ENCODE measurements at places on chromosomes 4 and X. TPM values are rescaled to one million over a fixed set of nuclear protein-coding genes. Genes with fewer than 3 reads are reported as not detected.

DNA sequence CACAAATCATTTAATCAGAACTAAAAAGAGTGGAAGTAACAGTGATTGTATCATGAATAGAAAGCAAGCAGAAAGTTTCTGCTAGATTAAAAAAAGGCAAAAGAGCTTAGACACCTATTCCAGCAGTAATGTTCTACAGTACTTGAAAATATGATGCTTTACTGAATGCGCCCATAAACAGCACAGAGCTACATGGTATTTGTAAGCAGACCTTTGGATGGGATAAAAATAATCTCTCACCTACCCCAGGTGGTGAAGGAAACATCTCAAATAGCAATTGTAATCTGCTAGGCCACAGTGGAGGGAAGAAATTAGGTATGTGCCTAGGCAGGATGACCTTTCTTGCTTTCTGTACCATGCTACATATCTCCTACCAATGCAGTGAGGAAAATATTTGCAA lies 280.9 kb upstream of the PRKX start:
- DNase-seq, result no peak

- no peak for DNase-seq
Observed at GRCh38 chr4:99389606-99390005, 37.1 kb upstream of the ADH1C start.

DNA sequence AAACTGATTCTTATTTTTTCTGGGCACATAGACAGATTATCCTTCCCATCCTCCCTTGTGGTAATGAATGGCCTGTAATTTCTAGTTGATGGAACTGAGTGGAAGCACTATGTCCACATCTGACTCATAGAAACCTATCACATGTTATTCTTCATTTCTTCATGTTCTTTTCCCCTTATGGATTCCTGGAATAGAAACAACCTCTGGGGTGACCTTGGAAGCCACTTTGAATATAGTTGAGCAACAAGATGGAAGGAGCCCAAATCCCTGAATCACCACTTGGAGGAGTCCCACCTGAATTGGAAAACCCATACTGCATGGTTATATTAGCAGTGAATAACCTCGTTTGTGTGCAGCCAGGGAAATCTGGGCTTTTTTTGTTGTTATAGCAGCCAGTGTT lies 137.8 kb downstream of the MID1IP1 start:
- no peak for DNase-seq

The FABP2 gene
- not detected for total RNA-seq

DNA sequence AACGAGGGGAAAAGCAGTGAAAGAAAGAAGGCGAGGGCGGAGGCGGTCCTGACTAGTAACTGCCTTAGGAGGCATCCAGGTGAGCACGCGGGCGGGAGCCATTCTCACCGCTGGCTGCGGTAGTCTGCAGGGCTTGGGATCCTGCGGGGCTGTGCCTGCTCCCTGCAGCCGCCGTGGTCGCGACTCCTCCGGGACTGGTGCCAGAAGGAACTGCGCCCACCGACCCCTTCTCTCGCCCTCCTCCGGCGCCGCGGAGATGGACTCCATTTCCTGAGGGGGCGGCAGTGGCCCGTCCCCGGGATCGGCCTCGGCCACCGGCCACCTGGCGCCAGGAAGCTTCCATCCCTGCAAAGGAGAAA lies 543 bp downstream of the NFXL1 start:
- DNase-seq, result no peak

DNA sequence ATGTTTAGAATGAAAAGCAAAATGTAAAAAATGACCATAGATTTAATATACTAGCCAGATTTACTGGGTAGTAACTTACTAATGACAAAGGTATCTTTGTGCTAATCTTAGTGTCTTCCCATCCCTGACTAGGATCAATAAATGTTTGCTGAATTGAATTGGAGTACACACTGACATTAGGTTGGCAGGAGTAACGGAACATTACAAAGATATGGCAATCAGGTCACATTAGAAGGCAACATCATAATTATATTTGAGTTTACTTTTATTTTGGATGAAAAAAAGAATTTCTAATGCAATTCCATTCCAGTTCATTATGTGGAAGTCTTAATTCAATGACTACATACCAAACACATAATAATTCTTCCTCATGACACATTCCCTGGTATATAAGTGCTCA lies 77.8 kb downstream of the MID1 start:
- no peak for DNase-seq

GRCh38 chrX:22135171-22135711 lies 103.1 kb downstream of the PHEX start:
- DNase-seq, result no peak

- DNase-seq, result no peak
Observed at GRCh38 chr4:12615822-12616221, 868.3 kb downstream of the RAB28 start.

DNA sequence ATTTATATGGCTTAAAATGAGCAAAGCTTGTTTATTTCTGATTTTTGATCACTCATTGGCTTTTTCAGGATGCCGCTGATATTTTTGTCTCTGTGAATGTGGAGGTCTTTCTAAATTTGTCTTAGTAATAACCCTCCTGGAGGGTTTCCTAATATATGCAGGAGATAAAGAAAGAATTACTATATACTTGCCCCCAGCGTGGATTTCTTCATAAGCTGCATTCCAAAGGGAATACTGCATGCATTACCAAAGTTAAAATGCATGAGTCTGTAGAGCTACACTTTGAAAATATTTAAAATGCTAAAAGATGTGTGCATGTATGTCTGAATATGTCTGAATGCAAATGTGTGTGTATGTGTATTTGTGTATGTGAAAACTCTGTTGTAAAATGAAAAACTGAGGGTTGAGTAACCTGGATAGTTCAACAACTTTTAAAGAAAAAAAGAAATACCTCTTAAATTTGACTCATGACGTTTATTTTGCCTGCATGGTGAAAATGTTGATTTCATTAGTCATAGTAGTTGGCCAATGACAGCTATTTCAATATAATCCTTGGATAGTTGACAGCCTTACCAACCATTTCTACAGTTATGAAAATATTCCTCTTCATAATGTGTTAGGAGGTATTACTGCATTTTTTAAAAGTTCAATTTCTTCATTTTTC lies 113.2 kb upstream of the ZNF827 start:
- no peak for DNase-seq

GRCh38 chr4:140637836-140638235 lies 69.1 kb upstream of the UCP1 start:
- no peak for DNase-seq
